ENCODE measurements at places on chromosomes 11 and 22. TPM values are rescaled to one million over a fixed set of nuclear protein-coding genes. Genes with fewer than 3 reads are reported as not detected.

GRCh38 chr11:1401656-1402221 is 12.0 kb downstream of the BRSK2 start:
- DNase-seq, result peak; percentile 55

DNA sequence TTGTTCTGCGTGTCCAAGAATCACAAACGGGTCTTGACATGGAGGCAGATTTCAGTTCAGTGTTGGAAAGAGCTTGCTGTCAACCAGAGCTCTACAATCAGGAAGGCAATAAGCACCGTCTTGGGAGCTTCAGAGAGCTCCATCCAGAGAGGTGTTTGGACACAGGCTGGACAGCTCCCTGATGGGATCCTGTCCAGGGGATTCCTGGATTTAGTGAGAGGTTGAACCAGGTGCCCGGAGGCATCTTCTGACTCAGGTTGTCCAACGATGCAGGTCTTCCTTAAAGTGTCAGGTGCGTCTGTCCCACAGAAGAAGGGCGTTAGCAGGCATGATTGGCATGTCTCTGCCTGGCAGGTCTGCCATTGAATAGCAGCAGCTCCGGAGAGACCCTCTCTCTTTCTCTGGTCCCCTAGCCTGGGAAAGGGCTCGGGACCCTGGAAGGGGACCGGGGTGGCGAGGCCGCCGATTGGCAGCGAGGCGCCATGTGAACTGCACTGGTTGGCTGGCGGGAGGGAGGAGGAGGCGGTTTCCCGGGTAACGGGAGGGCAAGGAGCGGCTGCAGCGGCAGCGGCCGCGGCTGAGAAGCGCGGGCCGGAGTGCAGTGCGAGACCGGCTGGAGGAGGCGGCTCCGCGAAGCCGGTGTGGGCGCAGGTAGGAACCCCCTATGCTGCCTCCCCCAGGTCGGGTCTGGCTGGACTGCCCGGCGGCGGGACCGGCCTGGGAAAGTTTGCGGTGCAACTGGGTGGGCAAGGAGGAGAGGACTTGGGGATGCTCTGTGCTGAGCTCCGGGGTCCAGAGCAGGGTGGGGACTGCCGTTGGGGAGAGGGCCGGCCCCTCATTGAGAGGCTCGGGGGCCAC is 104.1 kb upstream of the E2F8 start:
- no peak for DNase-seq

KDELR3 gene
- 47.2 TPM for polyA plus RNA-seq

DNA sequence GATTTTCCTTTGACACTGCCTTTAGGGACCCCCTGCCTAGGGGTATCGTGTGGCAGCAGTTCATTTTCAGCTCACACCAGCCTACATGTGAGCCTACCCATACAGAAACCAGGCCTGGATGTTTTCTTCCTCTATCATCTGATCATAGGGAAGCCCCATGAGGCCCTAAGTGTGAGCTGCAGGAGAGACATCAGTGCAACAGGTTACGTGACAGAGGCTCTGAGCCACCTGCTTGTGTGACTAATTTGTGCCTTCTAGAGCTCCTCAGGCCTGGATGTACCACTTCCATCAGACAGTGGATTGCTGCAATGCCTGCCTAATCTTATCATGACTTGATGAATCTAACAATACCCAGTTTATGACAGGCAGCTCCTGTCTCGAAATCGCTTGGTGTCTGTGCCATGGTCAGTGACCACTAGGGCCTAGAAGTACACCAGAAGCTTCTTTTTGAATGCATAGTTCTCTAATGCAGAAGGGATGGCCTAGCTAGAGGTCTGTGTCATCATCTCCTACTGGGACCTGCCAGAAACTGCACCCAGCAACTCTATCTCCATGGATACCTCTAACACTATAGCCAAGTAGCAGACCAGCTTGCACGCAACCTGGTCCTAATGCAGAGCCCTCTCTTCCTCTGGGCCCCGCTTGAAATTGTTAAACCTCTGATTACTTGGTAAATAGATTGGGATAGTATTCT is 109.7 kb upstream of the CLPB start:
- no peak for DNase-seq

OR52E5 gene
- not detected for polyA plus RNA-seq

- peak; percentile 60 for DNase-seq
These were observed 711 bp downstream of the FDX1 start for GRCh38 chr11:110430267-110431050.

DNA sequence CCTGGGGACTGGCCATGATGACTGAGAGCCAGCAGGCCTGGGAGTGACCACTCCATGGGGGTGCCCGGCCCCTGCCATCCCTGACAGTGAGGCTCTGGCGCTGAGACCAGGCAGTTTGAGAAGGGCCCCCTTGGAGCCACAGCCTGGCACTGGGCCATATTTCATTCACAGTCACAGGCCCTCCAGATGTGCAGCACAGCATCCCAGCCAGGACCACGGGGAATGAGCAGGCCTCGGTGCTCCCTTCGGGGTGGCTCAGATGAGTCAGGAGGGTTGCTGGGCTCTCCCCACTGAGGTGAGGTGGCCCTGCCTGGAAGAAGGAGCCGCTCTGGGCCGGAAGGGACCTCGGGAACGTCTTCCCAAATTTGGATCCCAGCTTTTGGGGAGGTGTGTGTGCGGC is 53.0 kb downstream of the GRAMD4 start:
- DNase-seq, result no peak

CKAP5 gene
- polyA plus RNA-seq, result 52.5 TPM

DNA sequence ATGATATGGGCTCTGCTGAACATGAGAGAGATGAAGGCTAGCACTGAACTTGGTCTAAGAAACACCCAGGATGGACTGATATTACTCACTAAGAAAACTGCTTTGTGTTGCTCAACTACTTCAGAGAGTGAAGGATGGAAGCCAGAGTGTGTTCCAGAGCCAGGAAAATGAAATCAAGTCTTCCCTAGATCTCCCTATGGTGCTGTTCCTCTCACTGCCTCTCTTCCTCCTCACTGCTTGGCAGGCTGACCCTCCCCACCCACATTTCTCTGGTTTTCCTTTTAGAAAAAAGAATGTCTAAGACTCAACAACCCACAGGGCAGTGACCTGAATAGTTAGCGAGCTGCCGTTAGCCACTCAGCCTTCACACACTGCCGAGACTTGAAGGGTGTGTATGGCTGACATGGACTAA is 65.6 kb downstream of the CCDC81 start:
- no peak for DNase-seq

- DNase-seq, result no peak
These were observed 1188.2 kb upstream of the RAG2 start for GRCh38 chr11:37786214-37786755.

GRCh38 chr11:43377389-43377788 is 18.7 kb downstream of the TTC17 start:
- DNase-seq, result no peak

GRCh38 chr11:59192446-59193020 is 20.2 kb downstream of the MPEG1 start:
- no peak for DNase-seq

DNA sequence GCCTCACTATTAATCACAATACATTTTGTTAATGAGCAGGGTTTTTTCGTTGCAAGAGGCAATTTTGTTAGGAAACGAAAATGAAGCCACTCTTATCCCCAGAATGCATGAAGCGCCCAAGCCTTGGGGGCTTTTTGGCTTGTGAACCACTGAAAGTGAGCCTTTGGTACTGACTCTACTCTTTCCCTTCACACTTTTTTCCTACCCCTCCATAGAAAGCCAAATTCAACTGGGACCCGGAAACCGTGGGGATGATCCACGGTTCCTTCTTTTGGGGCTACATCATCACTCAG is 4.8 kb downstream of the SLC17A6 start:
- no peak for DNase-seq

DNA sequence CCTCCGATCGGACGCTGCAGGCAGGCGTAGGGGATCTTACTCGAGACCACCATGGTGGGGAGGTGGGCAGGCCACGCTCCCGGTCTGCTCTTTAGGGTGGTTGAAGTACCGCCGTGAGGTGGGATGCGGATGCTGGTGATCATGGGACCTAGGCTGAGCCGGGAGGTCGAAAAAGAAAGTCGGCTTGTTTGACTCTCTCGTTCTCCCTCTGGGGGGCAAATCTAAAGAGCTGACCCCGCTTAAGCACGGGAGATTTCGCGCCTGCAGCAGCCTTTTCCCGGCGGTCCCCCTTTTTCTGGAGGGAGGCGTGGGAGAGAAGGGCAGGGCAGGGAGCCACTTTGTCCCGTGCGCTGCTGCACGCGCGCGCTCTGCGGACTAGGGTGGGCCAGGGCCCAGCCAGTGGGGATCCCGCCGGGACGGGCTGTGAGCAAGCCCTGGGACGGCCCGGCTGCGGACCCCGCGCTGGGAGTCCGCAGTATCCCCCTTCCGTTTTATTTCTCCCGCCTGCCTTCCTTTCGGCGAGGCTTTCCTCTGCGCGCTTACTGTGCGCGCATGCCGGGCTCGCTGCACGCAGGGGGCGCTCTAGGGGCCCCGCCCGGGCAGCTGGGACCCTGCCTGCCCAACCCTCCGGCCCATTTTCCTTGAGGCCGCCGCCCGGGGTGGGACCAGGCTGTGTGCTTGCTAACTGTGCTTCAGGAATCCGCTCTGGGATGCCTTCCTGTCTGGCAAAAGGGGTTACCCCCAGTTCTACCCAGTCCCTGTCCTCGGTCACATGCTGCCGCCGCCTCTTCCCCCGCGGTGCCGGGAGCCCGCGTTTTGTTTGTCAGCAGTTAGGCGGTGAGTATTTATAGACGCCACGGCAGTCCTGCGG is 81.0 kb downstream of the PRR5L start:
- DNase-seq, result no peak

GRCh38 chr11:1748636-1749394 is 1.6 kb downstream of the IFITM10 start:
- DNase-seq, result no peak

OR51B4 gene
- polyA plus RNA-seq, result 0.07 TPM

E2F8 gene
- polyA plus RNA-seq, result 17.7 TPM

DNA sequence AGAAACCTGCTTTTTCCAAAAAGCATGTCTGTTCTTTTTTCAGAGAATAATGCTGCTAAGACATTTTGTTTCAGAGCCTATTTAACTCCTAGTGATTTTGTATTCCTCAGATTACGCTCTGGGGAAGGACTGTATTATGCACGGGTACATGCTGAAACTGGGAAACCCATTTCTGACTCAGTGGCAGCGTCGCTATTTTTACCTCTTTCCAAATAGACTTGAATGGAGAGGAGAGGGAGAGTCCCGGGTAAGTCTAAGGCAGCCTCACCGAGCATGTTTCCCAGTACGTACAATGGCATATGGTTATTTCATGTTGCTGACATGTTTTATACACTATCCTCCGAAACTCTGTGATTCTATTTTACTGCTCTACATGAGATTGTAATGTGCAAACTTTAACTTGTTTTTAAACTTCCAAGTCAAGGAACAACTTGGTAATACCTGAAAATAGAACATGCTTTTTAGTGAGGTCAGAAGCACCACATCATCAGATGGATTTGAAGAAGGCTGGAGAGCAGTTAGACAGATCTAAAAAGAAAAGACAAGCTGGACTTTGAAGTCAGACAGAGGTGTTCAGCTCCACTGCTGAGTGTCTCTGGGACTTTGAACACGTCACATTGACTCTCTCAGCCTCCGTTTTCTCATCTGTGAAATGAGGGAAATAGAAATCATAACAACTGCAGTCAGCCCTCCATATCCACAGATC is 23.7 kb upstream of the MYO18B start:
- DNase-seq, result no peak

DNA sequence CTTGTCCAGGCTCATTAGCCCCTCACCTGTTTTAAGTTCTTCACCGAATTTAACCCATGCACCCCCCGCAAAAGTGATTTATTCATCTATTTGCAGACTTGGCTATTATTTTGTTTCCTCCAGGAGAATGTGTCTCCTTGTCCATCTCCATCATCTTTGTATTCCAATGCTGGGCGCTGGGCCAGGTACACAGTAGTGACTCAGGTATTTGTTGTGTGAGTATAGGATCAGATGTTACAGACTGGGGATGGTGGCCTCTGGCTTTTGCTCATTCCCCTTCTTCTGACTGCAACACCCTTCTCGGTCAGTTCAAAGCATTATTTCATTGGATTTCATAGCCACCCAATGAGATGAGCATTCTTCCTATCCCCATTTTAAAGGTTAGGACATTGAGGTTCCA is 408.2 kb downstream of the MN1 start:
- DNase-seq, result no peak

DNA sequence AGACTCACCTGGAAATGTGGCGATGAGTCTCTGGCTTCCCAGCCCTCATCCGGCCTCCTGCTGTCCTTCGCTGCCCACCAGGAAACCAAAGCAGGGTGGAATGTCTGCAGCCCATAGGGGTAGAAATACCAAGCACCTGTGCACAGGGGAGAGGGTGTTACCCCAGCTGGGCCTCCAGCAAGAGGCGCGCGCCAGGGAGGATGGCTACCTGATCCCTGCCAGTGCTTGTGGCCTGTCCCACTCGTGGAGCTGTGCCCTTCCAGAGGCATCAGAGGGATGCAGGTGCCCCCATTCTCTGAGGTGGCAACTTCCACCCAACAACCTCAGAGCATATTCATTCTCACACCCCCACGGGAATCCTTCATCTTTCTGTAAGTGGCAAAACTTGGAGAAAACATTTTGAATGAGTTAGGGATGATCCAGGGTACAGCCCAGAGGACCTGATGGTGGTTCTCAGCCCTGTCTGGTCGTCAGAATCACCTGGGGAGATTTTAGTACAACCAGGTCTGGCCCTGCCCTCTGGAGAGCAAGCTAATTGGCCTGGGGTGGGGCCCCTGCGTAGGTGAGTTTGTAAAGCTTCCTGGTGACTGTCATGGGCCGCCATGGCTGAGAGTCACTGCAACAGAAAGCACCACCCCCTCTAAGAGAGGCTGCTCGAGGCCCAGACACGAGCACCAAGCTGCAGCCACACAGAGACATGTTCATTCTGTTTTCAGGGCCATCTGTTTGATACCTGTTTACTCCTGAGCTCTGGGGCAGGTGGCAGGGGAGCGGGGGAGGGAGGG is 9.9 kb downstream of the SUN2 start:
- no peak for DNase-seq

DNA sequence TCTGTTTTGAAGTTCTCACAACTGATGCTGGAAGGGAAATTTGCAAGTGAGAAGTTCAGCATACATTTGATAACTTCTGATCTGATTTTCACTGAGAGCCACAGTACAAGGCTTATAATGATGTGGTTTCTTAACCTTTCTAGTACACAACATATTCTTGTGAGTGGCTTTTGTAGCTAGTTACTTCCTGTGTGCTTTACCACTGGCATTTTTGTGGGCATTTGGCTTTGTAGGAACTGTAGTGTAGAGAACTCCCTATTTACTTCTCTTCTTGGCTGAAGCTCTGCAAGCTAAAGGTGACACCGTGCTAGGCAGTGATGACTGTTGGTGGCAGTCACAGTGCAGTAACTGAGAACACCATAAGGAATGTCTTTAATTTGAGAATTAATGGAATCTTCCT is 14.9 kb downstream of the USP47 start:
- DNase-seq, result no peak

DNA sequence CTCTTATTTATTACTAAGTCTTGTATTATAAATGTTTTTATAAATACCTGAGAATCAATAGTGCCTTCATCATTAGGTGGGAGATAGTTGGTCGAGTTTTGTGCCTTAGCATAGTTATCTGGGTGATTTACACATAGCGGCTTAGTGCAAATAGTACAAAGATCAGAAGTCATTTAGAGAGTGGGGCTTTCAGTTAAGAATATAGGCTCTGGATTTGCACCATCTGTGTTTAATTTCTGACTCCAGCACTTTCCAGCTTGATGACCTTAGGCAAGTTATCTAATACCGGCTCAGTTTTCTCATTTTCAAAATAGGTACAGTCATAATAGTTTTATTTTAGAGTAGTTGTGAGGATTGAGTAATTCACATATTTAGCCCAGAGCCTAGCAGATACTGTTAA is 26.4 kb downstream of the PDE3B start:
- no peak for DNase-seq

- no peak for DNase-seq
These were observed 222.1 kb downstream of the LRRC4C start for GRCh38 chr11:41237382-41237781.
